Activated gamma-delta T cell treated with Interleukin-2 at 50 U/mL for 16 hours (primary cell): ENCODE measurements at places on chromosomes 5 and 9.

- DNase-seq, result no peak
Observed at GRCh38 chr5:36607114-36607571, 737 bp downstream of the SLC1A3 start.

GRCh38 chr9:68536876-68537615, 3.6 kb downstream of the TMEM252 start:
- no peak for DNase-seq

- DNase-seq, result no peak
Observed at GRCh38 chr9:105305856-105306255, 61.4 kb downstream of the SLC44A1 start.

- no peak for DNase-seq
Observed at GRCh38 chr9:77933019-77933418, 98.6 kb downstream of the GNAQ start.

GRCh38 chr5:28809811-28810750, 1771.7 kb upstream of the CDH9 start:
- no peak for DNase-seq

GRCh38 chr5:85671223-85671970, 946.3 kb upstream of the COX7C start:
- no peak for DNase-seq

GRCh38 chr5:78927657-78928282, 57.3 kb downstream of the ARSB start:
- DNase-seq, result no peak

DNA sequence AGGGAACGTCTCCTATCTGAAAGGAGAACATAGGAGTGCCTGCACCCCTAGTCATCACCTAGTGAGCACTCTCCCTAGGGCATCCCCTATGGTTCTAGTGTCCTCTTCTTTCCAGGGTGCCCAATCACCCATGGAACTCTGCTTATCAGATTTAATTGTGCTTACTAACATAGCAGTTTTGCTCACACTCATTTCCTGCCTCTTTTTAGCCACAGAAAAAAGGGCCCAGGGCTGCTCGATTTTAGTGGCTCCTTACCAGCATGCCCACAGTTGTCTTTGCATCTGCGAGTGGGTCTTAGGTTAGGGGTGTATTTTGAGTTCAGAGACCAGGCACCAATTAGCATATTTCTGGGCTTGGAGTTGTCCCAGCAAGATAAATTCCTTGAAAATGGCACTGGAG, 1110.2 kb downstream of the TAF11L14 start:
- no peak for DNase-seq
